ENCODE measurements at places on chromosomes 1 and 21.

DNA sequence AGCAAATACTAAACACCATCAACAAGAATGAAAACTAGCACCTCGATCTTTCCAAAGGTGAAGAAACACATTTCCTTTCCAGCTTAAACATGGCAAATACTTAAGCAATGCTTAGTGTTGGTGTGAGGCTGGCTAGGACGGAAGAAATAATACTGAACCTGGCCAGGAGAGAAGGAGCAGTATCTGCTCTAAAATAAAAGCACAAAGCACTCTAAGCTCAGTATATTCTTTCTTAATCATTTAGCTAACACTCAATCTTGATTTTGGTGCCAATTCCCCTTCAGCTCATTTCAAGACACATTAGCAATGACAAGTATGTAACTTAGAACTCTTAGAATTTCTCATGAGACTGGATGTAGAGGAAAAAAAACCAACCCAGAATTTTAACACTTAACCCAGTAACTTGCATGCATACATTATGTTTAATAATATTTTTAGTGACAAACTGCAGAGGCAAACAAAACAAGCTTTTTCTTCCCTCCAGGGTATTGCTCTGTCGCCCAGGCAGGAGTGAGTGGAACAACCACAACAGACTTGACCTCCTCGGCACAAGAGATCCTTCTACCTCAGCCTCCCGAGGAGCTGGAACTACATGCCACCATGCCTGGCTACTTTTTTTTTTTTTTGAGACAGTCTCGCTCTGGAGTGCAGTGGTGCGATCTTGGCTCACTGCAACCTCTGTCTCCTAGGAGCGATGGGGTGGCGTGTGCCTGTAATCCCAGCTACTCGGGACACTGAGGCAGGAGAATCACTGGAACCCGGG is 54.3 kb downstream of the DEGS1 start:
- no peak for DNase-seq

GRCh38 chr1:158067662-158068061 is 74.2 kb downstream of the KIRREL1 start:
- DNase-seq: no peak

DNA sequence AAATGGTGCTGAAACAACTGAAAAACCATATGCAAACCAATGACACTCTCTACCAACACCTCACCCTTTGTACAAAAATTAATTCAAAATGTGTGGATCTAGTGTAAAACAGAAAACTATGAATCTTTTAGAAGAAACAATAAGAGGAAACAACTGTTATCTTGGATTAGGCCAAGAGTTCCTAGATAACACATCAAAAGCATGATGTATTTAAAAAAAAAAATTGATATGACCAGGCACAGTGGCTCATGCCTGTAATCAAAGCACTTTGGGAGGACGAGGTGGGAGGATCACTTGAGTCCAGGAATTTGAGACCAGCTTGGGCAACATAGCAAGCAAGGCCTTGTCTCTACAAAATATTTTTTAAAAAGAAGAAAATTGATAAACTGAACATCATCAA is 79.0 kb downstream of the EIF4G3 start:
- no peak for DNase-seq

- DNase-seq: no peak
Measured at GRCh38 chr21:32298148-32298559, 501 bp upstream of the MRAP start.

- no peak for DNase-seq
Measured at GRCh38 chr1:232352366-232352765, 277.6 kb downstream of the SIPA1L2 start.

DNA sequence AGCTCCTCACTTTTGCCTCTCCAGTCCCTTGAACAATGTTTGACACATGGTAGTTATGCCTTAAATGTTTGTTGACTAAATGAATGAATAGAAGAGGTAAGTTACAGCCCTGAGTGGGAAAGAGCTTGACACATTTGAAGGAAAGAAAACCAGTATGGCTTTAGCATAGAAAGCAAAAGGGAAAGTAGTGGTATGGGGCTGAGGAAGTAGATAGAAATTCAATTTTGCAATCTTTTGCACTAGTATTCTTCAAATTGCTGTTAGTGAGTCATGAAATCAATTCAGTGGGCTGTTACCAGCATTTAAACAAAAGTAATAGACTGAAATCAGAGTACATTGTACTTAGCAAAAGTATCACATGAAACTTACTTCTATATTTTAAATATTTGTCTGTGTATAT is 21.1 kb downstream of the PLA2G4A start:
- DNase-seq: no peak

- DNase-seq: no peak
Measured at GRCh38 chr21:25752416-25752815, 17.6 kb downstream of the GABPA start.

DNA sequence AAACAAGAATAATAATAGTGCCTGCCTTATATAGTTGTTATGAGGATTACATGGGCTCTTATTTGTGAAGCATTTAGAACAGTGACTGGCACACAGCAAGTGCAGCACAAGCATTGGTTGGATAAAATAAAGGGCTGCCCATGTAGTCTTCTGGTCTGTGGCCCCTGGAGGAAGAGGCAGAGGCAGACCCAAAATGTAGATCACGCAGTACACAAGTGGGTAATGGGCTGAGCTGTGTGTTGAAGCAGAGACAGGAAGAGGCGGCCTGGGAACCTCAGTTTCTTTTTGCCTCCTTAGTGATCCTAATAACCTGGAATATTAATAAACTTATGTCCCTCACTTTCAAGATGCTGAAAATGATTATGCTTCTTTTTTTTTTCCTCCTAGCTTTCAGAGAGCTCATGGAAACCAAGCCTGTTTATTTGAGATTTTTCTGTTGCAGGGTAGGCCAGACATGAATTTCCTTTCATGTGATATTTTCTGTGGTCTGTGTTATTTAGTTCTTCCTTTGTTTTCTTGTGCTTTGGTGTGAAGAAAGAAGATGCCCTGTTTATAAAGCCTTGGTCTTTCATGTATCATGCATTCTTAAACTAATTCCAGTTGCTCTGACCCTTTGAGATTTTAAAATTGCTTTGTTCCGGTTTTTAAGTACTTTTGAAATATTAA is 42.5 kb downstream of the LRRC8D start:
- no peak for DNase-seq

DNA sequence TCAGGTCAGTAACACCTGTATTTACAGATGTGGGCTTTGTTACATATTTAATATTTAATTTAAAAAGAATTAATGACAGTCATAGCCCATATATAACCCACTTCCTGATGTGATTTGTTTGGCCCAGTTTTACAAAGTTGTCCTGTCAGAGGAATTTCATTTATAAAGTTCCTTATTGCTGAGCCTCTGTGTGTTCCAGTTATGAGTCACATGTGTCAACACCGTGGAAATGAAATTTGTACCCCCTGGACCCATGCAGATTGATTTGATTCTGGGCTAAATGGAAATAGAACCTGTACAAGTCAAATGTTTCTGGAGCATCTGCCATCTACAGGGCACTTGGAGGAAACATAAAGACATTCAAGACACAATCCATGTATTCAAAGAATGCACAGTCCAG is 149.2 kb downstream of the CACNA1E start:
- DNase-seq: no peak

- DNase-seq: no peak
Measured at GRCh38 chr1:9443913-9444445, 95.3 kb upstream of the SLC25A33 start.

DNA sequence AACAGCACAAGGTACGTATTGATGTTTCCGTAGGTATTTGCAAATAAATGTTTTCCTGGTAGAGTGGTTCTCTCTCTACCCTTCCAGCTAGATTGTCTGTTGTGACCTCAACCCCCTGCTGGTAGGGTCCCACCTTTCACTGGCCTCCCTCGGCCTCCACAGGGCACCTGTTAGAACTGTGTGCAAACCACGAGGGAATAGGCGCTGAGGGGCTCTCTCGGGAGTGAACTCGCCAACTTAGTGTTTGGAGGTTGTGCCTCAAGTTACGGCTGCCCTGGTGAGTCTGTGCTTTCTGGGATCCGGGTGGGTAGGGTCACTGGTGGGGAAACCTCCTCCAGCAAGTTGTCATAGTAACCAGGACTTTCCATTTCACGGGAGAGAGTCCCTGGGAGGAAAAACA is 204.7 kb upstream of the EDN2 start:
- no peak for DNase-seq

DNA sequence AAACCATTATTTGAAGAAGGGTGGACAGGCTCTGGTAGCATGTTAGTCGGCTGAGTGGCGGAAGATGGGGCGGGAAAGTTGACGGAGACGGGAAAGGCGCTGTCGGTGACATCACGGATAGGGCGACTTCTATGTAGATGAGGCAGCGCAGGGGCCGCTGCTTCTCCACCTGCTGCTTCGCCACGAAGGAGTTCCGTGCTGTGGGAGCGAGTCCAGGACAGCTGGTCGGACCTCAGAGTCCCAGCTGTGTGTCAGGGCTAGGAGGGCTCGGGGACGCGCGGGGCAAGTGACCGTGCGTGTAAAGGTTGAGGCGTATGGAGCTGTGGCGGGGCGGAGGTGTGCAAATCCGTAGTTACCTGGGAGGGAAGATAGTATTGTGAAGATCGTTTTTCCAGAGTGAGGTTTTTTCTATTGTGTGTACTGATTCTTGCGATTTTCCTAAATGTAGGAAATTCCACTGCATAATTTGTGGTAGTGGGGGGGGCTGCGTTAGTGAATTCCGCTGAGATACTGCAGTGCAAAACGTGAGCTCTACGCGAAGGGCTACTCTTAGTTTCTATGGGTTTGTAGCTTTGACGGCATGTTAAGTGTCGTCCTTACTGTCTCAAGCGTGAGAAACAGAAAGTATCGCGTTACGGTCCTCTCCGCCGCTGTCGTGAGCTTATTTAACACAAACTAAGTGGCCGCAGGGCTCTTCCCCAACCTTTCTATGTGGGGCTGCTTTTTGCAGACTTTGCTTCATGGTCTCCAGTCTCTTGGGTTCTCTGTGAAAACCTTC is 111.2 kb upstream of the NBPF11 start:
- no peak for DNase-seq

DNA sequence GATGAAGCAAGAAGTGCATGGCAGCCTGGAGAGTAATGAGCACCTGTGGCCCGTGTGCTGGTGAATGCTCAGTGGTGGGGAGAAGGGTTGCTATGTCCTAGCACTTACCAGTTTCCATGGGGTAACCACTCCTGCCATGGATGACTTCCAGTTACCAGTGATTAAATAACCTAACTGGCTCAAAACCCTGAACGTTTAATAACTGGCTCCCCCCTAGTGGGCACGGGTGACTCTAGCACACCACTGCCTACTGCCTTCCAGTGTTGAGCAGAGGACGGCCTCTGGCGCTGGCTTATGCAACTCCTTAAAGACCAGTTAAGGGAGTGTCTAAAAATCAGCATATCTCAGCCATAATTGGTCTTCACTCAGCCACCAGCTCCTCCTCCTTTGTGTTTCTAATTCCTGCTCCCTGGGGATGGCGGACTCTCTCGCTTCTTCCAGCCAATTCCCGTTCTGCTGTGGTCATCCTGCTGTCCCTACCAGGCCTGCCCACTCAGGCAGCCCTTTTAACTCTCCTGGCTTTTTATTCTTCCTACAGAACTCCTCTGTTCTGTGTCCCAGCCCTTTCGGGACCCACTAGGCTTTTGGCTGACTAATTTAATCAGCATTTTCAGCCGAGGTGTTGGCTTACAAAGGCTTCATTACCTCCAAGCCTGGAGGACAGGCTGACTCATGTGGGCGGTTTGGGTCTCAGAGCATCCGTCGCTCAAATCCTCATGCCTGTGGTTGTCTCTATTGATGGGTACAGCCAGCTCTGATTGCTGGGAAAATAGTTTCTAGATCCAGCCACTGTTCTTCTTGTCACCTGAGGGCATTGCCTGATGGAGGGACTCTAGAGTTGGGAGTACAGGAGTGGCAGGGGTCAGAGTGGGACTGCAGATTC is 332.4 kb downstream of the CAMTA1 start:
- no peak for DNase-seq

DNA sequence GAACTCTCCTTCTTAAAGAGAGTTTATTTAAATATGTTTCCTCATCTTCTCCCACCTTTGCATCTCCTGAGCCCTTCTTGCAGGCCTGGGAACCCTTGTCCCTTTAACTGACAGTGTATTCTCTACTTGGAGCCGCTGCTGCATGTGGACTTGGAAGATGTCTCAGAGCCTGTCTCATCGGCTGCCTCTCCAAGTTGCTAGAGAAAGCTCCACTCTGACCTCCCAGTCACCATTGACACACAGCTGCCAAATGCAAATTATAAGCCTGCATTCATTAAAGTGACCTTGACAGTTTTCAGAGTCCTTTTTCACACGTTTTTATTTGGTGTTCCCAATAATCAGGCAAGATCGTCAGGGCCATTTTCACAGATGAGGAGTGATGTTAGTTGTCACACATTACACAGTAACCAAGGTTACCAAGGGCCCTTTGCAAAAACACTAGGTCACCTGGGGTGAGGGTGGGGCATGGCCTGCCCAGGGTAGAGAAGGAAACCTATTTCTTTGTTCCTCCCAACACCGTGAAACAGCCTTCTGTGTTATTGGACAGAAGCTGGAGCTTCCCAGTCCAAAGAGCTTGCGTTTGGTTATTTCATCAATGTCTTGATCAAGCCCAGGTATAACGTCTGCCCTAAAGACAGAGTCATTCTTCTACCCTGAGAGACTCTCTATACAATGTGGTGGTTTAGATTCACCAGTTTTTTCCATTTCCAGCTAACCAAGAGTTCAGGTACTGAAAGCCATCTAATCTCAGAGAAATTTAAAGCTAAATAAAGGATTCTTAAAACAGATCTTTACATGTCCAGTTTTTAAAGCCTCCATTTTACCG is 164.1 kb downstream of the GALNT2 start:
- no peak for DNase-seq

DNA sequence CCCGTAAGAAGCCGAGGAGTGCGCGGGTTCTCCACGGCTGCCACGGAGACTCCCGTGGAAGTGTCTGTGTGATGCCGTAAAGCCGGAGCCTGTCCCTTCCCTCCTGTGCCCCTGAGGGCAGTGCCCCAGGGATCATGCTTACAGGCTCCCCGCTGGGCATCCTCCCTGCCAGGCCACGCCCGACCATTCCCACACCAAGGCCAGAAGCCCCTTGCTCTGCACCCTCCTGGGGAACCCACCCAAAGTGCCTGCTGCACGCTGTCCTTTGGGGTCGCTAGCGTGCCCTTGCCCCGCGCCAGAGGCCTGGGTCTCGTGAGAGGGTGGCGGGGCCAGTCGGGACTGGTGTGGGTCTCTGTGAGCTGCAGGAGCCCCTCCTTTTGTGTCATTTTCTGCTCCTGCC is 228.5 kb upstream of the C1orf174 start:
- DNase-seq: no peak

GRCh38 chr1:21900766-21901472 is 36.2 kb downstream of the HSPG2 start:
- no peak for DNase-seq

GRCh38 chr1:110515041-110515440 is 3.9 kb downstream of the KCNA10 start:
- no peak for DNase-seq

DNA sequence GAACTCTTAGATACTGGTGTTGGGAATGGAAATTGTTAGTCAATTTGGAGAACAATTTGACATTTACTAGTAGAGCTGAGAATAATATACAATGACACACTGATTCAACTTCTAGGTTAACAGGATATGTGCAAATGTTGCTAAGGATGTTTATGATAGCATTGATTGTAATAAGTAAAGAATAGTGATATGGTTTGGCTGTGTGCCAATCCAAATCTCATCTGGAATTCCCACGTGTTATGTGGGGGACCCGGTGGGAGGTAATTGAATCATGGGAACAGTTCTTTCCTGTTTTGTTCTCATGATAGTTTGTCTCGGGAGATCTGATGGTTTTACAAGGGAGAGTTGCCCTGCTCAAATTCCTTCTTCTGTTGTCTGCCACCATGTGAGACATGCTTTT is 302.4 kb upstream of the TMPRSS15 start:
- no peak for DNase-seq

- DNase-seq: no peak
Measured at GRCh38 chr1:22547818-22548462, 15.3 kb upstream of the EPHA8 start.

All from GF-D8 (cell line).